ENCODE measurements at places on chromosomes 7 and 10. TPM values are rescaled to one million over a fixed set of nuclear protein-coding genes. Genes with fewer than 3 reads are reported as not detected.

- no peak for DNase-seq
These were observed 30.4 kb downstream of the ZNF783 start for GRCh38 chr7:149292462-149292823.

GRCh38 chr7:118844748-118845147 lies 620.2 kb downstream of the ANKRD7 start:
- DNase-seq, result no peak

DNA sequence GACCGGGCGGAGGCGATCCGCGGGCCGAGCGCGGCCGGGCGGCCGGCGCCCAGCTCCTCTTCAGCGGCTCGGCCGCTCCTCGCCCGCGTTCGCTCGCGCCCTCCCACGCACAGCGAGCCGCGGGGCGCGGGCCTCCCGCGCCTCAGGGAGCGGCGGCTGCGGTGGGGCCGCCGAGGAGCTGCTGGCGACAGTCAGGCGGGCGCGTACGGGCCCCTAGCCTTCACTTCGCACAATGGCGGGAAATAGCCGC lies at the start of gene MCMBP:
TSS of gene MCMBP (minus strand) at position 234 of the 250 bp plus-strand sequence. CDS start 259 bp downstream, outside the sequence.
- no peak for DNase-seq

GRCh38 chr7:65892161-65892560 lies 19.3 kb downstream of the VKORC1L1 start:
- DNase-seq, result no peak

DNA sequence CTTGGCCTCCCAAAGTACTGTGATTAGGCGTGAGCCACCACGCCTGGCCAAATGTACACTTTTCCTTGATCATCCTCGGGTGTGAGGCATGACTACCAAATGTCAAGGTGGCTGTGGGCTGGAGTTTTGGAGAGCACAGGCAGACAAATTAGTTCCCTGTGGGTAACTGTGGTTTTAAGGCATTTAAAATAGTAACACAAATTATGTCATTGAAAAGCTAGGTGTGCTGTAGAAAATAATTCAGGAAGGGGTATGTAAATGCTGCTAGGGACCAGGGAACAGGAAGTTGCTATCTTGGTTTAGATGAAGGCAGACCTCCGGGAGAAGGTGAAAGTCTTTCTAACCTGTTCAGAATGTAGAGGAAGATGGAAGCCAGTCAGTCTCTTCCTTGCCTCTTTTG lies 9.9 kb downstream of the GLRX3 start:
- no peak for DNase-seq

GRCh38 chr7:130490888-130491804 lies 739 bp upstream of the MEST start:
- no peak for DNase-seq

DNA sequence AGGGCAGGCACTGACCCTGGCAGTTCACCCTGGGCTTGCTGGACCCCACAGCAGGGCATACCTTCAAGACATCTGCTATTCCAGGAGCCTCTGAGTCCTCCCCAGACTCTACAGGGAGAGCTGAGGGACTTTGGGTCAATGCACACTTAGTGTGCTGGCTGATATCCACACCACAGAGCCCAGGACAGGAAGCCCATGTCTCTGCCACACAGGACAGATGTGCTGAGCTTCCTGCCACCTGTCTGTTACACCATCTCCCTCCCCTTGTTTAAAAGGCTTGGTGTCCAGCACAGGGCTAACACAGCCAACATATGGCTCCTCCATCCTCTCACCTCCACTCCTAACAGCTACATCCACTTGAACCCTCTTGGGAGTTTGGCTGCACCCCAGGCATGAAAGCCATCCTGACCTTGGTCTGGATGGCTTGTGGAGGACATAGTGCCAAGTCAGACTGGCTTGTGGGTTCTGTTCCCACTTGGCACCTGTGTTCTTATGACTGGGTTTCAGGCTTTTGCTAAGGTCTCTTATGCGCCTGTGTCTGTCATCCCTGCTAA lies 529.8 kb downstream of the GALNT17 start:
- no peak for DNase-seq

- no peak for DNase-seq
These were observed 329 bp downstream of the NOLC1 start for GRCh38 chr10:102152545-102152890.

DNA sequence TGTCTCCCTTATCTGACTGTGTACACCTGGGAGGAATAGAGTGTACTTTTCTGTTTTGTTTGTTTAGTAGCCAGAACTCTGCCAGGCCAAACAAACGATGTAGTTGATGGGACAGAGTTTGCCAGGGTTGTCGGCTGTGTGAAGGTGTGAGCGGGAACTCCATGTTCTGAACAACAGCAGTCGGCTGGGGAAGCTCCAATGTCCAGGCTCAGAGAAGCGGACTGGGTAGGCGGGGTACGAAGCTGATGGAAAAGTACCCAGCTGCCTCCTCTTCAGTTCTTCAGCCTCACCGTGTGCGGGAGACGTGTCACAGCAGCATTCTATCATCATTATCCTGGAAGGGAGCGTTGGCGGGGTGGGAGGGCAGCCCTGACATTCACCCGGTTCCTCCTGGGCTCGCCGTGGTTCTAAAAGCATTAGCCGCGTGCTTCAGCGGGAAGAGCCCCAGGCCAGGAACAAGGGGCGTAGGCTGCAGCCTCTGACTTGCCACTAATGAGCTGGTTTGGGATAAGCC lies 52.9 kb downstream of the PFKFB3 start:
- no peak for DNase-seq

DNA sequence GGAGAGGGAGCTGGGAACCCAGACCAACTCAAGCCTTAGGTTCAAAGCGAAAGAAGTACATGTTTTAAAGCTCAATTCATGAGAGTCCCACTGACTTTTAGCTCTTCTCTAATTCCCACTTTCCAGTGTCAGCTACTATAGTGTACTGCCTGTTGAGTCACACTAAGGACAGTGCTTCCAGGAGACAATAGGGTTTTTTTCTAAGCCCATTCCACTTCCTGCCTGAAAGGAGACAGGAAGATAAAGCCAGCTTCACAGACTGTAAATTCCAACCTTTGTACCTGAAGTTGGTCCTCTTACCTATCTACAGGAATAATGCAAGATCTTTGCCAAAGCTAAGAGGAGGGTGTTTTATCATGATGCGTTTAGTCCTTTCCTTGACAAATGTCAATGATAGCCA lies 4.4 kb downstream of the MSRB2 start:
- DNase-seq, result no peak

DNA sequence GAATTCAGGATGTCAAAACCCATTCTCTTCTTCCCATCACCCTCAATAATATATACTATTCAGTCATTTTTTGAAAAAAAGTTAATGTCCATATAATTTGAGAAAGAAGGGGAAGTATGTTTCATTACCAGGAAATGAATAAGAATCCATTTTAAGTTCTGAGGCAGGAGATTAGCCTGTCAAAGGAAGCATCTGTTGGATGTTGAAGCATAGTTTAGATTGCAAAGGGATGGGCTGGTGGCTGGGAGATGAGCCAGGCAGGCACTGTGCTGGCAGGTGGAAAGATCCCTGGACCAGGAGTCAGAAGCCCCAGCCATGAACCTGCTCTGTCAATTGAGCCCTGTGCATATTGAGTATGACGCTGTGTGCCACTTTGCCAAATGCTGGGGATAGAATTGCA lies 48.4 kb upstream of the CRTAC1 start:
- no peak for DNase-seq

GRCh38 chr7:26863518-26864308 lies 677 bp downstream of the SKAP2 start:
- DNase-seq, result no peak

DNA sequence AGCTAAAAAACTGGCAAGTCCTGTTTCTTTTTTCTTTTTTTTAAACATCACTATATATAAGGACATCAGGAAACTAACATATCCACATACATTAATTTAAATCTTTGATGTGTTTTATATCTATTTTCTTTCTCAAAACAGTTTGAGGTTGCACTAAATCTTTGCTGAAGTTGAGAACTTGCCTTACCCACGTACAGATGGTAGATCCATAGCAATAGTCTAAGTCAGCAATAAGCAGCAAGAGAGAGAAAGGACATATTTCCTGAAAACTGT lies 226.7 kb upstream of the IMMP2L start:
- DNase-seq, result no peak

GRCh38 chr7:151755131-151755801 lies 121.6 kb downstream of the PRKAG2 start:
- no peak for DNase-seq

The AVL9 gene
- 33.5 TPM for total RNA-seq

The OR2A42 gene
- 0.42 TPM for total RNA-seq

The TMEM225B gene
- 1.1 TPM for total RNA-seq

The OLAH gene
- total RNA-seq, result not detected

The TAS2R4 gene
- total RNA-seq, result 8.1 TPM

The FBXO24 gene
- total RNA-seq, result 1.6 TPM

The CFAP46 gene
- total RNA-seq, result 0.53 TPM

The DRGX gene
- 0.26 TPM for total RNA-seq
